ENCODE measurements at places on chromosomes 13 and 19.
A peak's percentile ranks its signal among the peaks of the same experiment; 100 is the strongest.

- DNase-seq, result no peak
These were observed 5.6 kb downstream of the LIPE start for GRCh38 chr19:42421591-42422031.

- DNase-seq, result no peak
These were observed 23.4 kb upstream of the MBNL2 start for GRCh38 chr13:97198753-97199152.

DNA sequence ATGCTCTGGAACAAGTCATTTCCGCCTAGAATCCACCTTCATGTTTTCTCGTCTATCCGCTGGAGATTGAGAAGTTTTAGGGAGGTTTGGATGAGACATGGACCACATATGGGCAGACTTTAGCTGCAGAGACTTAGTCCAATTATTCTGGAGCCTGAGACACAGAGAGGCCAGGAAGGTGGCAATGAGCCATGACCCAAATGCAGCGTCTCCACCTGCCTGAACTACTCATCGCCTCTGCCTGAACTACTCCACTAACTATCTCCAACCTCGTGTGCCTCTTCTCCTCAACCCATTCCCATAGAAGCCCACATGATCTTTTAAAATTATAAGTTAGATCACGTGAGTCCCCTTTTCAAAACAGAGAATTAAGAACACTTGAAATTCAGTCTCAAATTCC, 5.6 kb downstream of the PLEKHA4 start:
- no peak for DNase-seq

GRCh38 chr19:48127561-48127960, 16.9 kb upstream of the PLA2G4C start:
- no peak for DNase-seq

- no peak for DNase-seq
These were observed 43.4 kb downstream of the C13orf42 start for GRCh38 chr13:51067706-51068105.

GRCh38 chr13:48775804-48776203, 122.1 kb downstream of the CYSLTR2 start:
- DNase-seq, result no peak

GRCh38 chr13:79796136-79796535, 315.2 kb downstream of the NDFIP2 start:
- no peak for DNase-seq

DNA sequence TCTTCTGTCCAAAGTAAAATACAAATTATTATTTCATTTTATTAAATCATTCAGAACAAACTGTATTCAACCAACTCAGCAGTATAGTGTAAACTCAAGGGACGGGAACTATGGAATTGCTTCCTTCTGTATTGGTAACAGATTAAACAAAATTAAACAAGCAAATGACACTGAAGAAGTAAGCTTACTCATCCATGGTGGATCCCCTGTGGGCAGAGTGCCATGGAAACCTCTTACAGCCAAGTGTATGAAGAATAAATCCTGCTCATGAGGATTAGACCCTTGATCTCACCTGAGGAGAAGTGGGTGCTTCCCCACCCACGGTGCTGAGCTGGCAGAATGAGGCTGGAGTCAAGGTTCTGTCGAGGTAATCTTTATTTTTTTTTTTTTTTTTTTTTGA, 18.0 kb upstream of the RFXAP start:
- DNase-seq, result no peak

GRCh38 chr19:19115954-19116353, 22.3 kb downstream of the TMEM161A start:
- peak; percentile 19 for DNase-seq

DNA sequence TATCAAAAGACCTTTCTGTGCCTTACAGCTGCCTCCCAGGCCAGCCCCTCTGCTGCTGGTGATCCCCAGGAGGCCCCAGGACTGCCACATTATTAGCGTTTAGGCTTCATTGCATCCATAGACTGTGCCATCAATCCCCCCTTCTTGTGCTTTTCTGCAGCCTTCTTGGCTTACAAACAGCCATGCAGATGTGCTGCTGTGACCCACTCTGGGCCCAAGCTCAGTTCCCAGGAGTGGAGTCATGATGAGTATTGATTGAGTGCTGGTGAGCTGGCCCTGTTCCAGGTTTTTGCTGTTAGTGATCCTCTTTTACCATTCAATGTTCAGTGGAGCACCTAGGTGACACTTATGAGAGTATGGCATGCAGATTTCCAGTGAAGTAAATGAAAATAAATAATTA, 59.9 kb upstream of the SLAIN1 start:
- DNase-seq, result no peak

DNA sequence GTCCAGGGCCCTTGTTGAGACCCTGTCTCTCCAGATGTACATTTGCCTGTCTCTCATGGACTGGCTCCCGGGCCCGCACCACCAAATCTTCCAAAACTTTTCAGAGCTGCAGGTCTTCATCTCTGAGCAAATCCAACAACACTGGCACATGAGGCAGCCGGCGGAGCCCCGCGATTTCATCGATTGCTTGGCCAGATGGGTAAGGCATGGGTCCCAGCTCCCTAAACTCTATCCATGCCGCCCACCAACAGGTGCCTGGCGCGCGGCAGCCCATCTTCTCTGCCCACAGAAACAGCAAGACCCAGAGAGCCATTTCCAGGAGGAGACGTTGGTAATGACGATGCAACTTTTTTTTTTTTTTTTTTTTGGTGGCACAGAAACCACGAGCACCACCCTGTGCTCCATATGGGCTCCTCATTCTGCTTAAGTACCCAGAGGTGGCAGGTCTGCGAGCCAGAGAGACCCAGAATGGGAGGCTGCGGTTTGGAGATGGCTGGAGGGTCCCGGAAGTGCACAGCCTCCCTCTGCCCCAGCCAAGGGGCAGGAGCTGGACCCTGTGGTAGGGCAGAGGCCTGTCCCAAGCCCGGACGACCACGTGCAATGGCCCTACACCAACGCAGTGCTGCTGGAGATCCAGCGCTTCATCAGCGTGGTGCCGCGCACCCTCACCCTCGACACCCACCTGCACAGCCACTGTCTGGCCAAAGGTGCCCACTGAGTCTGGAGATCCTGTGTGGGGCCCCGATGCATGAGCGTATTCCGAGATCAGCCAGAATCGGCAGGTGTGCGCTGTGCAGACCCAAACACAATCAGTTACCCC, 22.6 kb downstream of the CYP2F1 start:
- DNase-seq, result no peak

DNA sequence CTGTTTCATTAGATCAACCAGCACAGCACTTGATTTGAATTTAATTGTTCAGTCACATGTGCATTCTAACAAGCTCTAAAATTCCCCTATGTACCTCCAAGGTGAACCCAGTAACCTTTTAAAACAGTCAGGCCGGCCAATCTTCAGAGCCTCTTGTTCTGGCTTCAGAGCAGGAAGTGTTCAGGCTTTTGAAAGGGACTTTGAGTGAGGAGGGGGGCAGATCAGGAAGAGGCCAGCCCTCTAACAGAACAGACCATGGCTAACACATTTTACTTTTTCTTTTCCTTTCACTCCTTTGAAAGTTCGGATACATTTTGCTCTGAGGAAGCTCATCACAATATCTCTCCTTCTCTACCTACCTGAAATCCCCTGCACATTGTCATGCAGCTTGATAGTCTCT, 390.3 kb downstream of the TBC1D4 start:
- DNase-seq, result no peak

DNA sequence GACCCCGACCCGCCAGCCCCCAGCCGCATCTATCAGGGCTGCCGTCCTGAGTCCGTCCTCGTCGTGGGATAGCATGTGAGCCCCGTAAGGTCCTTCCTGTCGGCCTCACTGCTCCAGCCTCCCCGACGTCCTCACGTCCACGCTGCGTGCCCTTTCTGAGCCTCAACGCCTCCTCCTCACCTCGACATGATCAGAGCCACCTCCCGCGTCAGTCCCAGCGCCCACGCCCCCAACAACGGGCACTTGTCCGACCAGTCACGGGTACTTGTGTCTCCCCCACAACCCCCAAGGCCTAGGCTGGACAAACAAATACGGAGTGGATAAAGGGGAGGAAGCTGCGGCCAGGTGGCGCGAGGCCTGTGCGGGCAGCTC, 665 bp downstream of the ZNF497 start:
- peak; percentile 72 for DNase-seq

DNA sequence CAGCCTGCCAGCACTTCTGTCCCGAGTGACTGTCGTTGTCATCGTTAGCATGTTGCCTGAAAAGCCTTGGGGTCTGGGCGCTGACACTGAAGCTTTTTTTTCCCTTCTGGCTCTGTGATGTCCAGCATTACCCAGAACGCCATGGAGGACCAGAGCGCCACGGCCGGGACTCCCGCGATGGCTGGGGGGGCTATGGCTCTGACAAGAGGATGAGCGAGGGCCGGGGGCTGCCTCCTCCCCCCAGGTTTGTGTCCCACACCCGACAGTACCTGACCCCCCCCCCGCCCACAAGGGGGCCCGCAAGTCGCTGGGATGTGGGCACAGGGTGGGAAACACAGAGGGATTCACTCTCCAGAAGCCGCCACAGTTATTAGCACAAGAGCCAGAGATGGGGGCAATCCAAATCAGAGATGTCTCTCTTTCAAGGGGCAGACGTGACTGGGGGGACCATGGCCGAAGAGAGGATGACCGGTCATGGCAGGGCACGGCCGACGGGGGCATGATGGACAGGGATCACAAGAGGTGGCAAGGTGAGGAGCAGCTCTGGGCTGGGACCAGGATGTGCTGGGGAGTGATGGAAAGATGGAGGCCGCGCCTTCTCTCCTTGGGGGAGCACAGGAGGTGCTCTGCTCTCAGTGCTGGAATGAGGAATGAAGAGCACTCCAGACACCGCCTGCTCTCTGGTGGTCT, 13.2 kb downstream of the MICOS13 start:
- no peak for DNase-seq

DNA sequence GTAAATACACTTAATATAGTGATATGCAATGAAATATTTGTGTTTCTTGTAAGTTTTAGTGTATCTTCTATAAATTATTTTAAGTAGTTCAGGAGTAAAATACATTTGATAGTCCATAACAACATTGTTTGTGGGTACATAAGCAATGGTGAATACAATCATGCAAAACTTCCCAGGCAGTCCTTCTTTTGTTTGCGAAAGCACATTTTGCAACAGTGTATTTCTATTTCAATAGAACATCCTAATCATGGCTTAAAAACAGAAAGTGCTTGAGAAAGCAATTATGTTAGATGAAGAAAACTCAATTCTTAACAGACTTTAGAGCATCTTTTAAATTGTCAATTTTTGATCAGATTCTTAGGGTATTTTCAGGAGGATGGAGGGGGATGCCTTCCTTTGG, 155.6 kb downstream of the POSTN start:
- DNase-seq, result peak; percentile 40

DNA sequence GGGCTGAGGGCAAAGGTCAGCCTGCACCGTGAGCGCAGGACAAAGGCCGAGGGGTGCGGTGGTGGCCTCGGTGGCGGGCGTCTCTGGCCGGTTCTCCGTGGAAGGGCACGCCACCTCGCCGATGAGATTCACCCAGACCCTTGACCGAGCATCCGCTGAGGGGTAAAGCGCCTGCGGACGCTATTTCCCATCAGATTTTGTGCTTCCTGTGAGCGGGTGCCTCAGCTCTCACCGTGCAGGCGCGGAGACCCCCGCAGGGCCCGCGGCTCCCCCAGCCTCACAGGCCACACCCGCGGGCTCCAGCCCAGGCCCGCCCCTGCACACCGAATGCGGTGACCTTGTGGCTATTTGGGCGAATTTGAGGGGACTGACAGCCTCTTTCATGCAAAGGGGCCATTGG, 348.0 kb downstream of the TEX29 start:
- no peak for DNase-seq

DNA sequence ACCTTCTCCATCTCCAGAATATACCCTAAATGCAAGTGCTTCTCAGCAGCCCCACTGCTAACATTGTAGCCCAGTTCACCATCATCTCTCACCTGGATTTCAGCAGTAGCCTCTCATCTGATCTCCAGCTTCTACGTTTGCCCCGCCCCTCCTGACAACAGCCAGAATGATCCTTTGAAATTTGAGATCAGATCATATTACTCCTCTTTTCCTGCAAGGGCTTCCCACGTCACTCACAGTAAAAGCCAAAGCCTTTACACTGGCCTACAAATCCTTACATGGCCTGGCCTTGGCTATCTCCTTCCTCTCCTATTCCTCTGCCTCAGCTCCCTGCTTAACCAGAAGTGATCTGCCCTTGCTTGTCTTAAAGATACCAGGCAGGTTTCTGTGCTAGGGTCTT, 94.3 kb upstream of the NBEA start:
- no peak for DNase-seq

GRCh38 chr13:34951528-34951927, 9.5 kb downstream of the NBEA start:
- DNase-seq, result no peak

GRCh38 chr13:49213539-49213938, 6.6 kb upstream of the MLNR start:
- DNase-seq, result no peak

DNA sequence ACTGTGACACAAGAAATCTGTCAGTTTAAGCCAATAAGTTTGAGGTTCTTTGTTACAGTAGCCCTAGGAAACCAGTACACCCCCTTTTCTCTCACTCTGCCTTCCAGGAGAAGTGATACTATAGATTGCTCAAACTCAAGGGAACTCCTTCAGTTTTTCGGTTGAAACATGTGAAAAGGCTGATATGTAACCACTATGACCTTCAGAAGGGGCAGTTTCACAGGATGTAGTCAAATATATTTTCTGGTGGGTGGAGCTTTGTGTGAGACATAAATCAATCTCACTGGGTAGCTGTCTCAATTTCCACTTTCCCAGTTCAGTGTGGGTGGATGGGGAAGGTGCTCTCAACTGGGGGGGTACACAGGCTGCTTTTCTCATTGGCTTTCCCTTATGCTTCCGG, 41.7 kb downstream of the HTR2A start:
- DNase-seq, result no peak

GRCh38 chr13:109226631-109227030, 559.8 kb downstream of the IRS2 start:
- DNase-seq, result no peak

GRCh38 chr19:23287620-23288019, 37.4 kb upstream of the ZNF724 start:
- DNase-seq, result no peak

GRCh38 chr19:46471116-46471733, at the start of gene PNMA8A:
Gene PNMA8A (minus strand): TSS chr19:46471563. CDS start chr19:46471035, 528 bp downstream.
- peak; percentile 95 for DNase-seq

DNA sequence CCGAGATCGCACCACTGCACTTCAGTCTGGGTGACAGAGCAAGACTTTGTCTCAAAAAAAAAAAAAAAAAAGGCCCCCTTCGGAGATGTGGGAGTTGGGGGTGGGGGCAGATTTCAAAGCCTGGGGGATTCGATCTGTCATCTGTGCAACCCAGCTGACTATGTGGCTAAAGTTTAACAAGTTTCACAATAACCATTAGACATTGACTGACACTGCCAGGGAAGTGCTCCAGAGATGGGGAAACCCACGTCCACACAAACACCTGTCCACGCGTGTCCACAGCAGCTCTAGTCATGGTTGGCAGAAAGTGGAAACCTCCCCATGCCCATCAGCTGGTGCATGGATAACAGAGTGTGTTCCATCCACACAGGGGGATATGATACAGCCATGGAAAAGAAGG, 37.6 kb upstream of the HOMER3 start:
- DNase-seq, result no peak
